ENCODE measurements at places on chromosomes 16 and 17.

- no peak for DNase-seq
These were observed 320.8 kb downstream of the XYLT1 start for GRCh38 chr16:17149904-17150483.

GRCh38 chr16:83315271-83315670 lies 492.5 kb upstream of the HSBP1 start:
- no peak for DNase-seq

GRCh38 chr17:1434150-1434549 lies 21.9 kb downstream of the CRK start:
- DNase-seq: no peak

DNA sequence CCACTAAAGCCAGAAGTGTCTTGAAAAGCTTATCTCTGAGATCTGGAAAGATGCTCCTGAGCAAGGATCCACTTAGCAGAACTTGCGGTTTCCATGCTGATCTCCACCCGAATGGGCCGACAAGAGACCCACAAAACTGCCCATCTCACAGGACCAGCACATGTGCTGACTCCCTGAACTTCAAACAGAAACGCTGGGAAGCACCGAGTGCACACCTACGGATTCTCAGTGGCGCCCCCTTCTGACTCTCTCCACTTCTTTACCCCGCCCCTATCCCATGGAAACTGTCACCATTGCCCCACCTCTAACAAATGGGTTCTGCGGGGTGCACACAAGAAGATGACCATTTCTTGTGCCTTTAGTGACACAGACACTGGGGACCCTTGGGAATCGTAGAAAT lies 21.4 kb downstream of the CDRT4 start:
- DNase-seq: no peak

DNA sequence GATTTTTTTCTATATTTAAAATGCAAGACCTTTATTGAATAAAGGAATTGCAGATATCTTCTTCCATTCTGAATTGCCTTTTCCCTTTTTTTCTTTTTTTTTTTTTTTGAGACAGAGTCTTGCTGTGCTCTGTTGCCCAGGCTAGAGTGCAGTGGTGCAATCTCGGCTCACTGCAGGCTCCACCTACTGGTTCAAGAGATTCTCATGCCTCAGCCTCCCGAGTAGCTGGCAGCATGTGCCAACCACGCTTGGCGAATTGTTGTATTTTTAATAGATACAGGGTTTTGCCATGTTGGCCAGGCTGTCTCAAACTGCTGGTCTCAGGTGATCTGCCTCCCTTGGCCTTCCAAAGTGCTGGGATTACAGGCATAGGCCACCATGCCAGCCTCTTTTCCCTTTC lies 151.5 kb downstream of the CEP112 start:
- DNase-seq: no peak

DNA sequence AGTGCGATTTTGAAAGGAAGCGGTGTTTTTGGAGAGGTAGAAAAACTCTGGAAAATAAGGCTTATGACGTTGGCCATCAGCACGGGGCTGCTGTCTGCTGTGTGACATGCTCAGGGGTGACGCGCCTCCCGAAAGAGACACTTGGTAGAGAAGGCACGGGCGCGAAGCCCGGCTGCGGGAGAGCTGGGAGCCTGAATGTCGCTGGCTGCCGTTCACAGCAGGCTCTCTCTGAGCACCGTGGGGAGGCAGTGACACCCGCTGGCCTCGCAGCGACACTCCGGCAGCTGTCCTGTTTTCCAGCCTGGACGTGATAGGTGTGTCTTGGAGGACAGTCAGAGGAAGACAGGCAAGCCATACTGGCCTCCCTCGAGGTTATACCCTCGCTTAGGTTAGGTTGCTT lies 759.1 kb upstream of the RBFOX1 start:
- no peak for DNase-seq

GRCh38 chr16:67212766-67213165 lies 13.8 kb downstream of the ELMO3 start:
- DNase-seq: no peak

GRCh38 chr17:3602499-3602898 lies 6.7 kb downstream of the TRPV1 start:
- DNase-seq: no peak

Measured in CD4-positive, alpha-beta T cell treated with Interferon gamma for 1 hour (primary cell).